ENCODE measurements at places on chromosomes 2 and 18. TPM values are rescaled to one million over a fixed set of nuclear protein-coding genes. Genes with fewer than 3 reads are reported as not detected.

FBXO48 gene
- 0.75 TPM for total RNA-seq

DNA sequence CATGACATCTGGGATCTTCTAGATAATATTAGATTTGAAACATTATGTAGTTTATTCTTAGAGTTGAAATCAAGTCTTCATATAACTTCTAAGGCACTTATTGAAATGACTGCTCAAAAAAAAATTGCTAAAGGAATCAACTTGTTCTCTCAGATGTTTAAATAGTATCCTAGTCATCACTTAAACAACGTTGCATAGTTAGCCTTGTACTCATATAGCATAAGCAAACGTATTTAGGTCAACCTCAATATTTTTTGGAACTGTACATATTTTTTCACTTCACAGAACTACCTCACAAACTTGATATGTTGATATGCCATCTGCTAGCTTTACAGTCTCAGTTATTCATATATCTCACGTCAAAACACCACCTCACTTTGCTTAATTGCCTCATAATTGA lies 47.1 kb upstream of the CREB1 start:
- DNase-seq, result no peak

- DNase-seq, result no peak
Measured at GRCh38 chr2:222305516-222306392, 7.0 kb upstream of the PAX3 start.

GRCh38 chr2:38709567-38710194 lies 41.5 kb downstream of the SRSF7 start:
- DNase-seq, result no peak

TWSG1 gene
- total RNA-seq, result 14.8 TPM
